Stimulated activated memory B cell treated with anti-CD40 and anti-IgM and Interleukin-4, amounts not matched to agents 10 μg/mL and 1 μg/mL and 100 μg/mL, for 72 hours (primary cell): ENCODE measurements at places on chromosomes 2 and 18.

DNA sequence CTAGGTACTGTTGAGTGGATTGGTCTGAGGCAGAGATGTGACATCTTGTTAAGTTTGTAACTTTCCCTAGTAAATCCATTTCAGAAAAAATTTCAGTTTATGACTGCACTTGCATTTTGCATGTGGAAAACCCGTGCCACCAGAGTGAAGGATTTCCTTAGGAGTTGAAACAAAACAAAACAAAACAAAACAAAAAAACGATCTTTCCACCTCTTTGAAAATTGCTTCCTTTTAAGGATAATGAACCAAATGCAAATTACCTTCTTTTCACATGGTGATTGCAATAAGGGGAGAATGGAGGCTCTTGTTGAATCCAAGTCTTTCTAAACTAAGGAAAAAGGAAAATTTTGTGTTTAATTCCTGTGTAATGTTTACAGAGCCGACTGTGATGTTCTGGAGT, 43.2 kb downstream of the PHLPP1 start:
- no peak for ATAC-seq

DNA sequence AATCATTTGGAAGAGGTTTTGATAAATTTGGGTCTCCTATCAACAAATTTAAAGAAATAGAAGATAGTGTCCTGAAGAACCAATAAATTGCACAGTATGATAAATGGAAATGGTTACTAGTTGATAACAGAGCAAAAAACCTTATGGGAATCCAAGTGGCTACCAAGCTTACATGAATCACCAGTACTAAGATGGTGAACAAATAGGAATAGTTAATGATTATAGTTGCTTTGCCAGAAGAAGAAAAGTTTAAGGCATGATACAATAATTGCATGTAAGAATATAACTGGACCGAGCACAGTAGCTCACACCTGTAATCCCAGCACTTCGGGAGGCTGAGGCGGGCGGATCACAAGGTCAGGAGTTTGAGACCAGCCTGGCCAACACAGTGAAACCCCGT, 19.6 kb upstream of the INO80D start:
- ATAC-seq = no peak

GRCh38 chr2:238116298-238117198, 16.4 kb downstream of the ESPNL start:
- ATAC-seq = no peak

DNA sequence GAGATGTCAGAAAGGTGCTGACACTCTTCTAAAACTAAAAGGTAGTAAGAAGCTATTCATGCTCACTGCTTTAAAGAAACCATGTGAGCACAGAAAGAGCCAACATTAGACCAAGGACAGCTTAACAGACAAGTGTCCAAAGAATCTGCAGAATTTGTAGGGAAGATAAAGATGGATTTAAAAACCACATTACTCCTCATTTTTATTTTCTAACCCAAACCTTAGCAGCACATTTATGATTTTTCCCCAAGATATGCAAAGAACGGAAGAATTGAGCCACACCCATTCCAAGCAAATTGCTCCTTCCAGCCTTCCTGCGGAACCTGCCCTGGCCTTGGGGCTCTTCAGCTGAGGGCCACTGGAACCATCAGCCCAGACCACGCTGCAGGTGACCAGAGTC, 26.9 kb downstream of the MBP start:
- no peak for ATAC-seq

GRCh38 chr2:49714454-49714853, 560.1 kb upstream of the FSHR start:
- no peak for ATAC-seq
